ENCODE measurements at places on chromosomes 5 and 9. TPM values are rescaled to one million over a fixed set of nuclear protein-coding genes. Genes with fewer than 3 reads are reported as not detected.

Gene MEIKIN
- not detected for total RNA-seq

Gene SERF1A
- total RNA-seq: 26.4 TPM

DNA sequence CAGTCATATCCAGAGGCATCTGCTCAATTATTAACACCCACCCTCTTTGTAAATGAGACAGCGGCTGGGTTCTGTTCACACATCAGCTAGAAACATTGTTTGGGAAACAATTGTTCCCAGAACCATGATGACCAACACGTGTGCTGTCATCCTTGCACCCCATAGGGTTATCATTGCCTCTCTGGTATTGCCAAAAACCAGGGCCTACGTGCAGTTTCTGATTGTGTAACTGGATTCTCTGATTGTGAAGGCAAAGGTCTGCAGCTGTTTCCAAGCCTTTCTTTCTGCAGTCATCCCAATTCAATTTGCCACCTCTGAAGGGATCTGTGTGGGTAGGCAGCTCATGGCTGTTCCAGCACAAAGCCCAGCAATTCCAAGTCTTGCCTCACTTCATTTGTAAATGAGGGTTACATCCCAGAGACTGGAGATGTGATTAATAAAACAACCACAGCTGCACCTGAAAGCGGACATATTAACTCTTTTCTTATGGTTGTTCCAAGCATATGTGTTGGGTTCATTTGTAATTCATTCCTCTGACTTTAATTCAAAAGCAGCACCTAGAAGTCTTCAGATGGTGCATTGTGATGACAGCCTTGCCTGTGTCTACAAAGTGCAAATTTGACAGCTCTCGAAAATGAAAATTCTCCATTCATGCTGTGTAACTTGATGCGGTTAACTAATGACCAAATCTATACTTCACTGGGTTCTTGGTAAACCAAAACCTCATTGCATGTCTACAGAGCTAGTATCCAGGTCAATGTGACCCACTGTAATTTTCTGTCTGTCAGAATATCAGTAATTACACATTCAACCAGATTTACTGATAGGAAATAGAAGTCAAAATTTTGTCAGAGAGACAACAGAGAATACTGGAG lies 66.6 kb downstream of the YIPF5 start:
- DNase-seq: no peak

Gene RNF180
- total RNA-seq: 3.3 TPM

DNA sequence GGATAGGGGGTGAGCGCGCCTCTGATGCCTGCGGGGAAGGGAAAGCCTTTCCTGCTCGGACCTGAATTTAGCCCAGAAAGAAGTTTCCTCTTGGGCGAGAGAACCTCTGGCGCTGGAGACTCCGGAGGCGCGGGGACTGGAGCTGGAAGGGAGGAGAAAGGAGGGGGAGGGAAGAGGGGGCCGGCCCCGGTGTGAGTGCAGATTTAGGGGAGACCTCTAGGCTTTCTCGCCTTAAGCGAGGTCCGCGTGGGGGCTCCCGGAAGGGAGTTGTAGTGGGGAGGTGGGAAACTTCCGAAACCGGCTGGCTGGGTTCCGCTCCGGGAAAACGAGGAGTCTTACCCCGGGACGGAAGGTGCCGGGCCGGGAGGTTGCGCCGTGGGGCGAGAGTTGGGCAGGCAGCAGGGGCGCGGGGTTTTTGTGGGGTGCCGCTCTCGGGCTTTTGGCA lies 1.3 kb downstream of the PCSK5 start:
- DNase-seq: peak; percentile 58

- no peak for DNase-seq
Measured at GRCh38 chr9:111056538-111056937, 18.3 kb upstream of the LPAR1 start.

- DNase-seq: peak; percentile 73
Measured at GRCh38 chr5:53481887-53482716, 1.7 kb downstream of the FST start.

Gene CYSRT1
- 1.3 TPM for total RNA-seq

Gene GOLPH3
- 75.6 TPM for total RNA-seq

Gene MYO10
- 122 TPM for total RNA-seq

DNA sequence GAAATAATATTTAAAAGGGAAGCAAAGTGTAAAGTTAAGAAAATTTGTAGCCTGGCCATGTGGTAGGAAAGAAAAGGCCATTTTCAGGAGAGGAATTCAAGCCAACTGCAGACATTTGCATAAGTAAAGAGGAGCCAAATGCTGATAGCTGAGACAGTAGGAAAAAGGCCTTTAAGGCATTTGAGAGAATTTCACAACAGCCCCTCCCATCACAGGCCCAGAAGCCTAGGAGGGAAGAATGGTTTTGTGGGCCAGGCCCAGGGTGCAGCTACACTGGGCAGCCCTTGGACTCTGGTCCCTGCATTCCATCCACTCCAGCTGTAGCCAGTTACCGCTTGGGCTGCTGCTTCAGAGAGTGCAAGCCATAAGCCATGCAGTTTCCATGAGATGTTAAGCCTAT lies 1556.8 kb downstream of the EFNA5 start:
- no peak for DNase-seq

Gene RGS7BP
- 1.5 TPM for total RNA-seq

DNA sequence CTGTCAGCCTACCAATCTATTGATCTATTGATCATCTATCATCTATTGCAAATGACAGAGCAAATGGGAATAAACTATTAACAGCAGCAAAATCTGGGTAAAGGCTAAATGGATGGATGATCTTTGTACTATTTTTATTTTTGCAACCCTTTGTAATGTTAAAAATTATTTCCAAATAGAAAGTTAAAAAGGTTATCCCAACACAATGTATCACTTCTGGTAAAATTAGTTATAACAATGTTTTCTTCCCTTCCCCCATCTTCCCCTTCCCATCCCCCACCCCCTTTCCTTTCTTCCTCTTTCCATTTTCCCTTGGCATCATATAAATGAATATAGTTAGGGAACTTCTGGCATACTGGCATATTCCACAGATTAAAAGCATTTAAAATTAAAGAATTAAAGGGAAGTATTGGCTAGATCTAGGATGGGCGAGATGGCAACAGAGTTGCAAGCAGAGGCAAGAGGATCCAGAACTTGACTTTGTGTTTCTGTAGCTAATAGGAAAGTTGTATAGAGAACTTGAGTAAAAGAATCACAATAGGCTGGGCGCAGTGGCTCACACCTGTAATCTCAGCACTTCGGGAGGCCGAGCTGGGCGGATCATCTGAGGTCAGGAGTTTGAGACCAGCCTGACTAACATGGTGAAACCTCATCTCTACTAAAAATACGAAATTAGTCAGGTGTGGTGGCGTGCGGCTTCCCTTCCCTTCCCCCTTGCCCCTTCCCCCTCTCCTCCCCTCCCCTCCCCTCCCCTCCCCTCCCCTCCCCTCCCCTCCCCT lies 66.6 kb upstream of the TAF11L2 start:
- no peak for DNase-seq
